ENCODE measurements at places on chromosomes 13 and 19. TPM values are rescaled to one million over a fixed set of nuclear protein-coding genes. Genes with fewer than 3 reads are reported as not detected.

The NCLN gene
- 47.3 TPM for total RNA-seq

The DGKH gene
- total RNA-seq: 5.4 TPM

The ACP7 gene
- not detected for total RNA-seq

The TECR gene
- total RNA-seq: 325 TPM

The METTL21C gene
- total RNA-seq: not detected

The GPR18 gene
- total RNA-seq: 36.2 TPM

The SLC46A3 gene
- total RNA-seq: 5.9 TPM

The FGF21 gene
- total RNA-seq: not detected

The C13orf42 gene
- total RNA-seq: not detected

The VSTM2B gene
- total RNA-seq: not detected

The DZIP1 gene
- total RNA-seq: not detected

The TEAD2 gene
- not detected for total RNA-seq

The ZNF418 gene
- 4.0 TPM for total RNA-seq

The TUBB4A gene
- 1.6 TPM for total RNA-seq

The C19orf38 gene
- total RNA-seq: not detected

The ATP4A gene
- not detected for total RNA-seq

The ZNF527 gene
- 12.9 TPM for total RNA-seq

The OR7C1 gene
- total RNA-seq: not detected

The ZNF491 gene
- total RNA-seq: 0.43 TPM

The TEX30 gene
- 10.9 TPM for total RNA-seq

The ZNF723 gene
- total RNA-seq: not detected

The KIR2DL4 gene
- total RNA-seq: not detected

The C5AR2 gene
- total RNA-seq: not detected

The ACTMAP gene
- 3.8 TPM for total RNA-seq

The CERS1 gene
- not detected for total RNA-seq

The KLK15 gene
- total RNA-seq: not detected

The ZNF728 gene
- not detected for total RNA-seq

The AMER2 gene
- not detected for total RNA-seq

The GTPBP3 gene
- total RNA-seq: 20.8 TPM

The WDR83 gene
- 10.0 TPM for total RNA-seq

The SLC7A9 gene
- not detected for total RNA-seq

The TMEM255B gene
- total RNA-seq: 0.60 TPM

The ZNF221 gene
- total RNA-seq: 0.25 TPM

The SIGLECL1 gene
- not detected for total RNA-seq

The ELANE gene
- total RNA-seq: not detected

The SLC25A41 gene
- total RNA-seq: not detected

The CD37 gene
- 279 TPM for total RNA-seq

The MRPS12 gene
- 15.7 TPM for total RNA-seq

The PSG5 gene
- total RNA-seq: not detected
